Cerebellar nuclear complex (tissue), 1 donor: ENCODE measurements at places on chromosomes 2 and 18.

GRCh38 chr2:191679818-191680600, 2.1 kb downstream of the NABP1 start:
- DNase-seq = no peak

GRCh38 chr18:44651478-44651877, 29.2 kb upstream of the SETBP1 start:
- no peak for DNase-seq

DNA sequence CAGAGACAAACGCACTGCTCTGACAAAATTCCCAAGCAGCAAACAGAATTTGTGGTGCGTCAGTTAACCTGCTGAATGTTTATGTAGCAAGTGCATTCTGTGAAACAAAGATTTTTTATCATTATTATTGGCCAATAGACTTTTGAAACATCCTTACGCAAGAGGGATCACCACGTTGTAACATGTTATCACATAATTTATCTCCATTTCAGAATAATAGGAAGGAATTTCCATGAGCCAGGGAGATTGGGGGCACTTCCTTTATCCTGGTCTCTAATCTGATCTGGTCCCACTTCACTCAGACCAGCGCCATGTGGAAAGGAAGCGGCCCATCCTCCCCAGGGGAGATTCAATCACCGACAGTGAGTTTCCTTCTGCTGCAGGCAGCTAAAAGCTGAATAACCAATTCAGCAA, 166.1 kb downstream of the PID1 start:
- DNase-seq = no peak

GRCh38 chr2:223936862-223937326, 8.2 kb downstream of the WDFY1 start:
- DNase-seq = no peak

GRCh38 chr2:108907822-108908712, 81.0 kb downstream of the EDAR start:
- no peak for DNase-seq

- DNase-seq = no peak
Measured at GRCh38 chr18:12336887-12337286, 28.8 kb downstream of the TUBB6 start.

DNA sequence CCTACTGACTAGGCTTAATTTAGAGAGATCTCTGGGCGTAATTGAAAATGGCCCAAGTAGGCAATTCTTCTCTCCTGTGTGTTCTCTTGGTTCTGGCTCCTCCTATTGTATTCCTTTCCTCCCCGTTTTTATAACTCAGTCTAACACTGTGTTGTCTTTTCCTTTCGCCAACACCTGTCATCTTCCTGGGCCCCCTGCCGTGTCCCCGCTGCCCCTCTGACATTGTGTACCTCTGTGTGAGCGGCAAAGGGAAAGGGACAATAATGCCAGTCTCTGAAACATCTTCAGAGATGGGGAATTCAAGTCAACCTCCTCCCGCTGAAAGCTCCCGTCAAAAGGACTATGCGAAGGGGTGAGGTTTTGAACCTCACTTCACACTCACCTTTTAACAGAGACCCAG, 210.9 kb downstream of the GBX2 start:
- DNase-seq = peak; percentile 32

DNA sequence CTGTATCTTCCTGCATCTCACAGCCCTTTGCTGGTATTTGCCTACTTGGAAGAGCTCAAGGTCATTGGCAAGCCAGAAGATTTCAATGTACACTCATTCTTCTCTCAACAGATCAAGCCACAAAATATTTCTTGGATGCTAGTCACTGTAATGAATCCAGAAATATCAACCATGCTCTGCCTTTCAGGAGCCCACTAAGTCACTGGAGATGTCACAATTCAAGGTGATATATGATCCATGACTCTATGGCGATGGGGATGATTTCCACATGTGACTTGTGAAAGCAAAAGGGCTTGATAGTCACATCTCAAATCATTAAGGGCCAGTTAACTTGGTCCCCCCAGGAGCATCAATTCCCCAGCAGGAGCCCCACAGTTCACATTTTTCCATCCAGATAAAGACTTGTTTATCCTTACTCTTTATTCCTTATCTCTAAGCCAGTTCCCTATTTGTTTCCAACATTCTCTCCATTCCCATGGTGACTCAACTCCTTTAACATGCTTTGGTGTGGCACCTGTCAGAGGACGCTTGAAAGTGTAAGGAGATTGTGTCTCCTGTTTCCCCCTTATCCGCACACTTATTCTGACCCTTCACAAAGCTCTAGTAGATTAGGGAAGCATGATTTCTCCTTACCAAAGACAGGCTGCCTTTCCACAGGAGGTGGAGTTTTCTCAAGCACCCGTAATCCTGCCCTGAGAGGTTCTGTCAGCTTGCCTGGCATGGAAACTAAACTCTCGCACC, 15.8 kb downstream of the PKDCC start:
- DNase-seq = no peak

GRCh38 chr18:44974174-44974573, 293.5 kb downstream of the SETBP1 start:
- no peak for DNase-seq

GRCh38 chr2:218837495-218837894, 5.9 kb upstream of the PRKAG3 start:
- DNase-seq = no peak

GRCh38 chr2:195202163-195202845, 454.7 kb upstream of the SLC39A10 start:
- DNase-seq = no peak

DNA sequence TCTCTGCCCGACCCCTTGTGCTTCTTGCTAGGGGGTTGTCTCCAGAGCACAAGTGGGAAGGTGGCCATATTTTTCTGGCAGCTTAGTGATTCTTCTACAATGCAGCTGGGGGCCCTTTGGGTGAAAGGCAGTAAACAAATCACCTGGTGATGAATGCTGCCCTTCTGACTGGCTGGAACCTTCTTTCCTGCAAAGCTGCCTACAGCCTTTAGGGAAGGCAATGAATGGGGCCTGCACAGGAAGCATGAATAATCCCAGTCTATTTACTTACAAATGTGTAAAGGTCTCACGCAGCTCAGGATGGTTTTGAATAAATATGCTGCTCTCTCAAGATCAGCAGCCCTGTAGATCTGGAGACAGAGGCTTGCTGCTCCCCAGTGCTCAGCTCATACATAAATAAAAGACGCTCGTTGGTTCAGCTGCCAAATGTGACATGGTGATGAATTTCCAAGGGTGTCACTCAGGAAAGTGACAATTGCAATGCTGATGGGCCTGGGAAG, 289.2 kb downstream of the TDRD15 start:
- DNase-seq = no peak

DNA sequence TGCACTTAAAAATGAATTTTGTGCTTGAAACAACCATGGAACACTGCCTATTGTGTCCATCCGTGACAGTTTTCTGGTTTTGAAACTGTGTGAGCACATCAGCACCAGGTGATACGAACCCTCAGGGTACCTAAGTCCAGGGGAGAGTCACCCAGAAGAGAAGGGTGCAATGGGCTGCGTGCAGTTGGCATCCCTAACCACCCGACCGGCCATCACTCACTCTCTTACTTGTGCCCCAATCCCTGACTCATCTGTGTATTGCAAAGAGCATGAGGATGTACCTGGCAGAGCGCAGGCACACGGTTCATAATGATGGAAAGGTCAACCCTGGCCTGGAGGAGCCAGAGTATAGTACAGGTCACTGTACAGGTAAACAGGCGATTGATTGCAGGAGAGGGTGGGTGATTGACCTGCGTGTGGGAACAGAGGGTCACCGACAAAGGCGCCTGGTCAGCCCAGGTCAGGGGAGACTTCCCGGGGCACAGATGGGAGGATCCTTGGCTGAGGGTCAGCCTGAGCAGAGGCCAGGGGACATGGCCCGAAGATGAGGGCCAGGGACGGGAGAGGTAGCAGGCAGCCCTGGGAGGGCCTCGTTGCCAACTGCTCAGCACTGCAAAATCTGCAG, 160.3 kb downstream of the SEPTIN10 start:
- DNase-seq = no peak

- DNase-seq = no peak
Measured at GRCh38 chr2:25105336-25106085, 62.9 kb downstream of the POMC start.

GRCh38 chr2:11863103-11863502, 116.7 kb downstream of the LPIN1 start:
- no peak for DNase-seq

DNA sequence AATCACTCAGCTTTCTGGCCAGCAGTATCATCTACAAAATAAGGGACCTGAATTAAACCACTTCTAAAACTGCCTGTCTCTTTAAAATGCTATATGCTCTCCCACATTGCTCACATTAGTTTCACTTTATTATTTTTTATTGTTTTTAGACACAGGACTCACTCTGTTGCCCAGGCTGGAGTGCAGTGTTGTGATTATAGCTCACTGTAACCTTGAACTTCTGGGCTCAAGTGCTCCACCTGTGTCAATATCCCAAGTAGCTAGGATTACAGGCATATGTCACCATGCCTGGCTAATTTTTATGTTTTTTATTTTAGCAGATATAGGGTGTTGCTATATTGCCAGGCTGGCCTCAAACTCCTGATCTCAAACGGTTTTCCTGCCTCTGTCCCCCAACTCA, 591.3 kb upstream of the ZNF804A start:
- DNase-seq = no peak

- no peak for DNase-seq
Measured at GRCh38 chr2:205656941-205657340, 25.4 kb upstream of the NRP2 start.

DNA sequence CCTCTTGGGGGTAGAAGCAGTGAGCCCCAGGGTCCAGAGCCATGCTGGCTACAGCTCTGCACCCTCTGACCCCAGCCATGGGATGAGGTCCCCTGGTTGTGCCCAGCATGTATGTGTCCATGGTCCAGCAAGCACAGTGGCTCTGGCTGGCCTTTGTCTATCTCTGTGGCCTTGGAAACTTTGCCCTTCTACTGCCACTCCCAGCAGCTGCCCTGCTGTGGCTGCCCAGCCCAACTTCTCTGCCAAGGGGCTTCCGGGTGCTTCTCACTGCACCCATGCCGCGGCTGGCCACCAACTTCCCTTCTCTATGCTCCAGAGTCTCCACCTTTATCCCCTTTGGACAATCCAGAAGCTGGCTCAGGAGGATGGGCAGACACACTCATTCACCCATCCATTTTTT, 18.8 kb downstream of the TMEM185B start:
- DNase-seq = no peak

- no peak for DNase-seq
Measured at GRCh38 chr18:79616651-79617510, 62.7 kb upstream of the CTDP1 start.

- DNase-seq = no peak
Measured at GRCh38 chr2:30231996-30232800, 864 bp downstream of the LBH start.

DNA sequence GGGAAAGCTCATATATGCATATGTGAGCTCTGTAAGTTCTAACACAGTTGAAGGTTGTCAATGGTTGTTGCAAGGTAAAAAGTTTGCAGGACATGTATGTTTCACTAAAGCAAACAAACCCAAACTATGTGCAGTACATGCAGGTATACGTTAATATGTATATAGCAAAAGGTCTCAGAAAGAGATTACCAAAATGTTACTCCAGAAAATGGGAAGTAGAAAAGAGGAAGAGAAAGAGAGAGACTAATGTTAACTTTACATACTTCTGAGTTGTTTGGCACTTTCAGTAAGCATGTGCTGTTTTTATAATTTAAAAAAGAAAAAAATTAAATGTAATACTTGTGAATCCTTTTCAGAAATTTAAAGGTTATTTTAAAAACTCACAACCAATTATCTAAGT, 32.8 kb upstream of the PEX13 start:
- DNase-seq = no peak

- no peak for DNase-seq
Measured at GRCh38 chr2:201880993-201881611, 74.8 kb downstream of the CDK15 start.
